Natural killer cell treated with Interleukin-12 subunit alpha and Interleukin-12 subunit beta and Interleukin-15 and Interleukin-18, amount 100 ng/mL, for 72 hours (primary cell): ENCODE measurements at places on chromosomes 16 and 17. TPM values are rescaled to one million over a fixed set of nuclear protein-coding genes. Genes with fewer than 3 reads are reported as not detected.

The CFAP97D1 gene
- total RNA-seq = not detected

The ITGAD gene
- not detected for total RNA-seq

GRCh38 chr17:16943541-16944333 lies 28.2 kb downstream of the TNFRSF13B start:
- peaks cover 3% of the 10 kb centered on the region for H3K36me3 ChIP-seq
- no peaks in the 10 kb centered on the region for H3K27me3 ChIP-seq
- DNase-seq = no peak
- H3K4me3 ChIP-seq = no peak overlapping the region
- H3K27ac ChIP-seq = no peak overlapping the region

DNA sequence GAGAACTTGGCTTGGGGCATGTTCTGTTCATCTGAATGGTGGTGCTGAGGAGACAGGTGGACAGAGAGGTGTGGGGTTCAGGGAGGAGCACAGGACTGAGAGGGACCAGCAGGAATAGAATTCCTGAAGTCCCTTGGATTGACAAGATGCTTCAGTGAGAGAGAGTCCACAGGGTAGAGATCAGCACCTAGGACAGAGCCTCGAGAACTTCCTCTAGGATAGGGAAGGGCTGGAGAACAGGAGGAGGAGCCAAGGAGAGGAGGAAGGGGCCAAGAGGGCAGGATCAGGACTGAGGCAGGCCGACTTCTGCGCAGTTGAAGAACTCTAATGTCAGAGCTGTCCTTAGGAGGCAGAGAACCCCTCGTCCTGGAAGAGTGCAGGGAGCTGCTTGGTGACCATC lies 138.4 kb downstream of the PRKCB start:
- no peak overlapping the region for H3K4me3 ChIP-seq
- no peaks in the 10 kb centered on the region for H3K36me3 ChIP-seq
- H3K27ac ChIP-seq = no peak overlapping the region
- no peak for DNase-seq
- peaks cover 60% of the 10 kb centered on the region for H3K4me1 ChIP-seq

DNA sequence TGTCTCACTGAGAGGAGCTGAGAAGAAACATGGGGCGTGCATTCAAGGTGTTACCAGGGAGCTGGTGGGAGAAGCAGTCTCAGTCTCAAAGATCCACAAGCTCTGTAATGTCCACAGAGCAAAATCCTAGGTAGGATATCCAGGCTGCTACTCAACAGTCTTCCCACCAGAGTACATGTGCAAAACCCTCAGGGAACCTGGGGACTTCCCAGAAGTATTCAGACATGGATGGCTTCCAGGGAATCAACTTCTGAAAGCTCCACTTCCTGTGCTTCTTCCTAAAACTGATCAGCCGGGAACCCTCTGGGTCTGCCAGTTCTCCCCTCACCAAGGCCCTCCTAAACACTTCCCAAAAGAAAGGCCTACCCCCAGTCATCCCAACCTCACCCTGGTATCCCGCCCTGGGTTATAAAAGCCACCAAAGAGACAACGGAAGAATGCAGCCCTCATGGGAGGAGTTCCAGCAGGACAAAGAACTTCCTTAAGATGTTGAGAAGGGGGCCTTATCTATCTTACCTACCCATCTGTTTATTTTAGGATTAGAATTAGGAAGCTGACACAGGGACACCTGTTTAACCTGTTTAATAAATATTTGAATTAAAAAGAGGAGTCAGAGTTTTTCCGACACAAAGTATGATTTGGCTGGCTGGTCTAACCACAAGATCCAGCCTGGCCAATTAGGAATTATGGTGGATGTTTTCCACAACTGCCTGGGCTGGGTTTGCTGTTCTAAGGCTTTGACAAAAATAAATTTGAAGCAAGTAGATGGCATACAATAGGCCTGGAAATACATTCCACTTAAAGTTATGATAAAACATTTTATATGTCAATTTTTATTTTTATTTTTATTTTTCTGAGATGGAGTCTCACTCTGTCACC lies 37.0 kb downstream of the CUEDC1 start:
- H3K27me3 ChIP-seq = peaks cover 5% of the 10 kb centered on the region
- no peak overlapping the region for H3K4me3 ChIP-seq
- no peak for DNase-seq
- H3K4me1 ChIP-seq = peaks cover 3% of the 10 kb centered on the region
- H3K36me3 ChIP-seq = no peaks in the 10 kb centered on the region
- no peak overlapping the region for H3K27ac ChIP-seq

GRCh38 chr16:80142281-80142680 lies 398.5 kb upstream of the DYNLRB2 start:
- peaks cover 29% of the 10 kb centered on the region for H3K27me3 ChIP-seq
- H3K4me1 ChIP-seq = no peaks in the 10 kb centered on the region
- no peak overlapping the region for H3K4me3 ChIP-seq
- H3K27ac ChIP-seq = no peak overlapping the region
- H3K36me3 ChIP-seq = peaks cover 5% of the 10 kb centered on the region
- DNase-seq = no peak

- DNase-seq = no peak
- peak overlapping the region; percentile 96 for H3K4me3 ChIP-seq
- H3K27me3 ChIP-seq = no peaks in the 10 kb centered on the region
- peak overlapping the region; percentile 98 for H3K27ac ChIP-seq
- H3K36me3 ChIP-seq = peaks cover 26% of the 10 kb centered on the region
Measured at GRCh38 chr17:35245196-35245486, 2.3 kb downstream of the SLFN5 start.

DNA sequence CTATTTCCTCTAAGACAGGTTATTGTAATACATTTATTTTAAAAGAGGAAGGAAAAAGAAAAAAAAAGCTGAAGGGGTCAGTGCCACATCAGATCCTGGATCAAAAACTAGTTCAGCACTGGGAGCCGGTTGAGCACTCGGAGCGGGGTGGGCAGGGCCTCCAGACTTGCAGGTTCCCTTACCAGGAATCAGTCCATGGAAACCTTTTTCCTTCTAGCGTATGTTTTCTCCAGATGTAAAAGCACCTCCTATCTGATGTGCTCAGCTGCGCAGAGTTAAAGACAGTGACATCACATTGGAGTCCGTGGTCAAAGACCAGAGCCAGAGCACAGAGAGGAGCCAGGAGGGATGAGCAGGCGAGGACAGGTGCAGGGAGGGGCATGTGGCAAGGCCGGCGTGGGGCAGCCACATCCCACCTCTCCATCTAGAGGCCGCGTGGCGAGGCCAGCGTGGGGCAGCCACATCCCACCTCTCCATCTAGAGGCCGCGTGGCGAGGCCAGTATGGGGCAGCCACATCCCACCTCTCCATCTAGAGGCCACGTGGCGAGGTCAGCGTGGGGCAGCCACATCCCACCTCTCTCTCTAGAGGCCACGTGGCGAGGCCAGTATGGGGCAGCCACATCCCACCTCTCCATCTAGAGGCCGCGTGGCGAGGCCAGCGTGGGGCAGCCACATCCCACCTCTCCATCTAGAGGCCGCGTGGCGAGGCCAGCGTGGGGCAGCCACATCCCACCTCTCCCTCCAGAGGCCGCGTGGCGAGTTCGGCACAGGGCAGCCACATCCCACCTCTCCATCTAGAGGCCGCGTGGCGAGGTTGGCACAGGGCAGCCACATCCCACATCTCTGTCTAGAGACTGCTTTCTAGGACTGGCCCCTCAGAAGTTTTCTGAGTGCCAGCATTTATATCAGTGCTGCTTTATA lies 166.8 kb upstream of the CHMP6 start:
- no peak overlapping the region for H3K27ac ChIP-seq
- DNase-seq = peak; percentile 25
- no peak overlapping the region for H3K4me3 ChIP-seq
- H3K4me1 ChIP-seq = peaks cover 24% of the 10 kb centered on the region
